ENCODE measurements at places on chromosomes 3 and 15.

- DNase-seq: no peak
Observed at GRCh38 chr3:58272891-58273290, 33.2 kb upstream of the RPP14 start.

DNA sequence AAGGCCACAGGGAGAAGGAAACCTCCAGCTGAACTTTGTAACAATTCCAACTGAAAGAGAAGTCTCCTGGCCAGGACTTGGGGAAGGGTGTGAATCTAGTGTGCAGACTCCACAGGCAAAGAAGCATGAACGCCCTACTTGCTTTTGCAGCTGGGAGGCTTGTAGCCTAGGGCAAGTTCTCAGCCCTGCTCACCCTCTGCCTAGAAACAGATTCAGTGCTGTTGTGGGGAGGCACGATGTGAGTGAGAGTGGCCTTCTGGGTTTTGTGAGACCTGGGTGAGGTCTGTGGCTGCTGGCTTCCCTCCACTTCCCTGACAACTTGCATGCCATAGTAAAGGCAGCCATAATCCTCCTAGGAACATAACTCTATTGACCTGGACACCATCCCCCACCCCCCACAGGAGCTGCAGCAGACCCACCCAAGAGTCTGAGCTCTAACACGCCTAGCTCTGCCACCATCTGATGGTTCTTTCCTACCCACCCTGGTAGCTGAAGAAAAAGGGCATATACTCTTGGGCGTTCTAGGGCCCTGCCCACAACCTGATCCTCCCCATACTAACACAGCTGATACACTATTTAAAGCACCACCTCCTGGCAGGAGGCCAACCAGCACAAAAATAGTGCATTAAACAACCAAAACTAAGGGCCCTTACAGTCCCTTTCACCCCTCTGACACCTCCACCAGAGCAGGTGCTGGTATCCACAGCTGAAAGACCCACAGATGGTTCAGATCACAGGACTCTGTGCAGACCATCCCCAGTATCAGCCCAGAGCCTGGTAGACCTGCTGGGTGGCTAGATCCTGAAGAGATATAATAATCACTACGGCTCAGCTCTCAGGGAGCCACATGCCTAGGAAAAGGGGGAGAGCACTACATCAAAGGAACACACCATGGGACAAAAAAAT is 426.5 kb downstream of the IGSF11 start:
- DNase-seq: no peak

- no peak for DNase-seq
Observed at GRCh38 chr15:80577552-80578205, 117.4 kb upstream of the ABHD17C start.

- DNase-seq: peak; percentile 3
Observed at GRCh38 chr3:124217542-124217941, 225.6 kb upstream of the ROPN1 start.

DNA sequence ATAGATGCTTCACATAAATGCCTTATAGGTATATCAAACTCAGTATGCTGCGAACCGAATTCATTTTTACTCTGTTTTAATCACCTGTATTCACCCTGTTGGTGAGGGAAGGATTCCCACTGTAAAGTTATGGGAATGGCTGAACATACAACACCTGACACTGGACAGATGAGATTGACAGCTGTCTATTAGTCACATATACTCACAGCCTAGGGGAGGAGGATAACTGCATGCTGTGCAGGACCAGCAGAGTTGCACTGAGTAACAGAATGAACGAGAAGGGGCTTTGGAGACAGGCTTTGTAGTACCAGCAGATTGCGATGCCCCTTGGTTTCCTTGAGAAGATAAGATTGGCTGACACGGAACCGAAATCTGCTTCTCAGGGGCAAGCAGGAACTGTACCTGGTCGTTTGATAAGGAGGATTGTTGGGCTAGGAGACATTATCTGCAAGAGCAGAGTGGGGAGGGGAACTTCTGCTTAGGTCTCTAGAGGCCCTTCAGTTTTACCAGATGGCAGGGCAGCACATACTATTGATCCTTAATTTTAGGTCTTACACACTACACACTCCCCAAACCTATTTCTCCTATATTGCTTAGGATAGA is 43.5 kb upstream of the SLC22A13 start:
- DNase-seq: no peak

GRCh38 chr3:87044846-87045245 is 53.9 kb upstream of the VGLL3 start:
- DNase-seq: no peak

GRCh38 chr15:92674347-92674746 is 18.8 kb upstream of the FAM174B start:
- no peak for DNase-seq

DNA sequence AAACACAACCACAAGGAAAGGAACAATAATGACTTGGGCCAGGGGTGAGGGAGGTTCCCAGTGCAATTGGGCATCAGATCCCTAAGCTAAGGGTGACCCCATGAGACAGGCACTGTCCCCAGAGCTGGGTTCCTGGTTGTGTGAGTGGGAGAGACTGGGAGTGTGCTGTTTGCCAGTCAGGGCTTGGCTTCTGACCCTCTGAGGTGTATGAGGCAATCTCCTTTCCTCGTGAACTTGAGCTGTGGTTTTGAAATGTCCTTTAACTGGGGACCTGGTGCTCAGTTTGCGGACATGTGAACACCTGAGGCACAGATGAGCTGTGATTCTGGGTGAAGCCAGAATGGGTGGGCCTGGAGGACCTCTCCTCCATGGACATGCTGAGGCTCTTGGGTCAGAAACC is 58.5 kb upstream of the PLXNA1 start:
- DNase-seq: no peak

- DNase-seq: no peak
Observed at GRCh38 chr15:25057574-25057973, 102.8 kb downstream of the SNRPN start.

DNA sequence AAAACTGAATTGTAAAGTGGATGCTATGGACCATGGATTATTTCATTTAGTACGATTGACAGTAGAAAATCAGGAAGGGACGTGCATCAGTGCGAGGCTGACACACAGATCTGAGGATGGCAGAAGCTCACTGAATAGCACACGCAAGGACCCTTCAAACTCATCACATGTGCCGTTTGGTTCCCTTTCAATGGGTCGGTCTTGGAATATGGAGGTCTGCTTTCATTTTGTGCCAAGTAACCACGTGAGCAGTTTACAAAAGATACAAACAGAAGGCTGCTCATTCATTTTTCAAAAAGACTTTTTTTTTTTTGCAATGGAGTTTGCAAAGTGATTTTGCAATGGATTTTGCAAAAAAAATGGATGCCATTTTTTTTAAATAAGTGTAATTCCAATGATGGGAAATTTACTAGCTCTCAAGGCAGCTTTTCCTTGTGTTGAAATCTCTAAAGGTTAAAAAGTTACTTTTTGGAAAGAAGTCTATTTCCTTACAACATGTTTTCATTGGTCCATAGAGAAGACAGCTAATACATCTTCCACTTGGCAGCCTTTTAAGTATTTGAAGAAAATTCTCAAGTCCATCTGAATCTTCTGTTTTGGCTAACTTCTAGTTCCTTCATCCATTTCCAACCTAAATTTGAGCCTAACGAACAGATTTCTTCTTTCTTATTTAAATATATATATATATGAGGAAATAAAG is 392.3 kb upstream of the TPRG1 start:
- DNase-seq: no peak

- DNase-seq: no peak
Observed at GRCh38 chr3:135792174-135792573, 173.4 kb upstream of the PPP2R3A start.

GRCh38 chr3:16406166-16406565 is 107.3 kb downstream of the RFTN1 start:
- DNase-seq: no peak

Measured in HCT116 (cell line).